ENCODE measurements at places on chromosomes 16 and 17.

- peak; percentile 84 for DNase-seq
Observed at GRCh38 chr17:1730326-1731193, 6.1 kb downstream of the WDR81 start.

DNA sequence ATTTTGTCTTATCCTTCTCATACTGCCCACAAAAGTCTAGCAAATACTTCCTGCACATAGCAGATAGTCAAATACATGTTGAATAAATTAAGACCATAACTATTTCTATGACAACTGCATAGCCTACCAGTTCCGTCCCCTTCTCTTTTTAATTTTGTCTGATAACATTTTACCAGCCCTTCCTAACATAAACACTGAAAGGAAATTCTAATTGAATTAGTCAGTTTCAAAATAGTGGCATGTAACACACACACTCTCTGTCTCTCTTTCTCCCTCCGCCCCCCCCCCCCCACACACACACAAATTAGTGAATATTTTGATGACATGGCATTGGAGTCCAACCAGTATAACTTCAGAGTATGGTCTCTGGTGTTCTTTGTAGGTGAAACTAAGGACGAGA is 41.8 kb downstream of the TNRC6C start:
- no peak for DNase-seq

GRCh38 chr17:76542984-76543383 is 3.1 kb downstream of the PRCD start:
- no peak for DNase-seq

DNA sequence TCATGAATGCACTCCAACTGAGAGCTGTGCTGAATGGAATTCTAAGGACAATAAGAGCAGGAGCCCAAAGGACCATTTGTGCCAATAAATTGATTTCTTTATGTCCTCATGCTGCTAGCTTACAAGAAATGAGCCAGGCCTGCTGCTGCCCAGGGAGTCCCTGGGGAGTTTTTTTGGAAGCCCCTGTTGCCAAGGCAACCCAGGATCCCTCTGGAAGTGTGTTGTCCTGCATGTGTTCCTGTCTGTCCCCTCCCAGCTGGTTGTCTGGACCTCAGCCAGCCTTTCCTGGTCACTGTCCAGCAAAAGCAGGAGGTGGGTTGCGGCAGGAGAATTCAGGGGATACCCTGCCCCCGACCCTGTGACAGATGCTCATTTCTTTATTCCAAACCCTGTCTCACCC is 51.0 kb upstream of the GPRC5B start:
- DNase-seq, result no peak

DNA sequence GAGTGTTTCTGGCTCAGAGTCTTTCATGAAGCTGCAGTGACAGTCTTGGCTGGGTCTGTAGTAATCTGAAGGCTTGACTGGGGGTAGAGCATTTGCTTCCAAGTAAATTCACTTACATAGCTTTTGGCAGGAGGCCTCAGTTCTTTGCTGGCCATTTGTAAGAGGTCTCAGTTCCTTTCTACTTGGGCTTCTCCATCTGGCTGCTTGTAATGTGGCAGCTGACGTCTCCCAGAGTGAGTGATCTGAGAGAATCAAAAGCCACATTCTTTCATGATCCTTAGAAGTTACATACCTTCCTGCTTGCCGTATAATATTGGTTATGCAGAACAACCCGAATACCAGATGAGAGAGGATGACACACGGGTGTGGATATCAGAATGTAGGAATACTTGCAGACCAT is 39.8 kb downstream of the NF1 start:
- DNase-seq, result no peak

- DNase-seq, result no peak
Observed at GRCh38 chr17:67054608-67055007, 10.3 kb downstream of the CACNG1 start.

GRCh38 chr16:4360538-4361021 is 9.5 kb upstream of the PAM16 start:
- no peak for DNase-seq
